Activated naive CD8-positive, alpha-beta T cell treated with anti-CD3 and anti-CD28 coated beads for 36 hours (primary cell): ENCODE measurements at places on chromosomes 12 and 14. TPM values are rescaled to one million over a fixed set of nuclear protein-coding genes. Genes with fewer than 3 reads are reported as not detected.
A peak's percentile ranks its signal among the peaks of the same experiment; 100 is the strongest.

DNA sequence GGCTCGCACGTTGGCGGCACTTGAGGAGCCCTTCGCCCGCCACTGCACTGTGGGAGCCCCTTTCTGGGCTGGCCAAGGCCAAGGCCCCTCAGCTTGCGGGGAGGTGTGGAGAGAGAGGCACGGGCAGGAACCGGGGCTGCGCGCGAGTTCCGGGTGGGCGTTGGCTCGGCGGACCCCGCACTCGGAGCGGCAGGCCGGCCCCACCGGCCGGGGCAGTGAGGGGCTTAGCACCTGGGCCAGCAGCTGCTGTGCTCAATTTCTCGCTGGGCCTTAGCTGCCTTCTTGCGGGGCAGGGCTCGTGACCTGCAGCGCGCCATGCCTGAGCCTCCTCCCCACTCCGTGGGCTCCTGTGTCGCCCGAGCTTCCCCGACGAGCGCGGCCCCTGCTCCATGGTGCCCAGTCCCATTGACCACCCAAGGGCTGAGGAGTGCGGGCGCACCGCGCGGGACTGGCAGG is 71.6 kb upstream of the CNTN1 start:
- no peak for DNase-seq

SLC7A8 gene
- 2.8 TPM for total RNA-seq

CABP1 gene
- total RNA-seq, result 2.0 TPM

GRCh38 chr14:59998564-59998963 is 78.6 kb downstream of the LRRC9 start:
- DNase-seq, result no peak

- DNase-seq, result no peak
These were observed 205.9 kb downstream of the KIF21A start for GRCh38 chr12:39237004-39237403.

FOXM1 gene
- 80.5 TPM for total RNA-seq

DNA sequence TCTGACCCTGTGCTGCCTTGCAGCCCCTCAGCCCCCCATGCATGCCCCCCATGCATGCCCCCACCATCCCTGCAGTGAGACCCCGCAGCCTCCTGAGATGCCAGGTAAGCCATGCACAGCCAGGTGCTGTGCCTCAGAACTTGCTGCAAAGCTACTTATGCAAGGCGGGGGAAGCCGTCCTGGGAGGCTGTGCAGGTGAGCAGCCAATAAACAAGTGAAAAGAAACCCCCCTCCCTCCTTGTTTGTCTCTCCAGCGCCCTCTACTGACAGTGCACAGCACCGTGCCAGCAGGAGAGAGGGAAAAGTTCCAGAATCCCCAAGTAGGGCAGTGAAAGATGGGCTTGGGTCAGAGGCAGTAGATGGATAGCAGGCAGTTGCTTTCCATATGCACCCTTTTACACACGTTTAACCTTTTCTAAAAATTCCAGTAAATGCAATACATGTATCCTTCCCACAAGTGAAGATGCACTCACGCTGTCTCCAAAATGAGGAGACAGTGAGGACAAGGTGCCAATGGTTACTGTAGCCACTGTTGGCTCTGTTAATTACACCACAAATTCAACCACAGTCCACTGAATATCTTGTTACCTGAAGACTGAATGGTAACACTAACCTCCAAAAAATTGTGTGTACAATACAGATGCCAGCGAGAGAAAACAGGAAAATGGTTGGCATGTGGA is 18.0 kb downstream of the TNFAIP2 start:
- peak; percentile 30 for DNase-seq

GRCh38 chr12:130339951-130340350 is 2.3 kb downstream of the PIWIL1 start:
- no peak for DNase-seq

KCNH3 gene
- 10.9 TPM for total RNA-seq

FAM90A1 gene
- 0.41 TPM for total RNA-seq

TMEM121 gene
- 16.8 TPM for total RNA-seq

DNA sequence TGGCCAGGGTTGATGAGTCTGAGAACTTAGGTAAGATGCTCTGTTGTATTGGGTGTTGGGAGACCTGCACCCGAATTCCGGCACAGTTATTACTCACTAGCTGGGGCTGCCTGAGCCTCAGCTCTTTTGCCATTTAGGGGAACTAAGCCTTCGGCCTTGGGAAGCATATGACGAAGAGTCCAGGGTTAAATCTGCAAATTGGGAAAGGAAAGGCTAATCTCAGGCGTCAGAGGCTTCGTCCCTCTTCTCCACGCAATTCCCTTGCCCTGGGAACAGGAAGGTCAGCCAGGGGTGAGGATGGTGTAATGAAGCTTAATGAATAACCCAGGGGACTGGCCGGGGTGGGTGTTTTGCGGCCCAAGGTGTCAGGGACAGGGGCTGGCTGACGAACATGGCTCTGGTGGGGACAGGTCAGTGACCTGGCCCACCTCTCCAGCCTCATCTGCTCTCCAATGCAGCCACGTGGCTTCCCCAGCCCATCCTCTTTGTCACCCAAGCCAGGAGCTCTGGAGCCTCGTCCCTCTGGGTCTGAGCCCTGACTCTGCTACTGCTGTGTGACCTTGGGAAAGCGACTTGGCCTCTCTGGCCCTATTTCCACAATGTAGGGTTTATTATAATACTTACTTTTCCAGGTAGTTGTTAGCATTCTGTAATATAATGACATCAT is 3.8 kb upstream of the SDSL start:
- DNase-seq, result no peak

GRCh38 chr12:68317047-68317667 is 15.0 kb downstream of the MDM1 start:
- DNase-seq, result no peak

STON2 gene
- total RNA-seq, result 0.37 TPM

DNA sequence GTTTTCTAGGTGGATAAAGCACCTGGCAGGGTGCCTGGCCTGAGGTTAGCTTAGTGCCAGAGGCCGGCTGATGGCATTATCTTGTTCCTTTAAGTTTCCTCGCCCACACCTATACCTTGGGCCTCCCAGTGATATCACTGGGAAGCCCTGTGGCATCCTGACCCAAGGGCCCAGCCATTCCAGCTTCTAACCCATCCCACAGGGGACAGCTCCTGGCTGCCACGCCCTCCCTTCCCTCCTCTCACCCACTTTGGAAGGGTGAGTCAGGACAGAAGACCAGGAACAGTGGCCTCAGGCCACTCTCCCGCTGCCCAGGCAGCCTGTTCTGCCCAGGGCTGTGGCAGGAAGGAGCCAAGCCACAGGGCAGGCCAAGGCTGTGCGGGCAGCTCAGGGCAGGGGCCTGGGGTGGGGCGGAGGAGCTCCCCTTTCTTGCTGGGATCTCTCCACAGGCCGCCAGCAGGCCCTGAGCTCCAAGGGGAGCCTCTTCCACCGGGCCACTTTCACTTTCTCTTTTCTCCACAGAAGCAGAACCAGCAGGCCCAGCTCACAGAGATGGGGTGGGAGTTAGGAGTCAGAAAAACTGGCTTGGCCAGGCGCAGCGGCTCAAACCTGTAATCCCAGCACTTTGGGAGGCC is 75.1 kb downstream of the IRF2BPL start:
- peak; percentile 54 for DNase-seq

DNA sequence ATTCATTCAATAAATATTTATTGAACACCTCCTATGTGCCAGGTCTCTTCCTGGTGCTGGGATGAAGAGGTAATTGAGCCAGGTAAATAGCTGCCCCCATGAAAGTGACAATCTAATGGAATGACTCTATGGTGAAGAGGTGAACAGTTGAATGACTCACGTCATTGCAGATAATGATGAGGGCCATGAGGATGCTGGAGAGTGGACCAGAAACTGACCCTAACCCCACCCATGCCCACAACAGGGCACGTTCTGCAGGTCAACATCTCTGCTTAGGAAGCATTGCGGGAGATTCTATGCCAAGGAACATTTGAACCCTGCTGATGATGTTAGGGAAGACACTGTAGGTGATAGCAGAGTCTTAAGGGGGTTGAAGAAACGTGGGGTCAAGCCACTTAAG is 788.9 kb upstream of the TBX3 start:
- DNase-seq, result no peak

DNA sequence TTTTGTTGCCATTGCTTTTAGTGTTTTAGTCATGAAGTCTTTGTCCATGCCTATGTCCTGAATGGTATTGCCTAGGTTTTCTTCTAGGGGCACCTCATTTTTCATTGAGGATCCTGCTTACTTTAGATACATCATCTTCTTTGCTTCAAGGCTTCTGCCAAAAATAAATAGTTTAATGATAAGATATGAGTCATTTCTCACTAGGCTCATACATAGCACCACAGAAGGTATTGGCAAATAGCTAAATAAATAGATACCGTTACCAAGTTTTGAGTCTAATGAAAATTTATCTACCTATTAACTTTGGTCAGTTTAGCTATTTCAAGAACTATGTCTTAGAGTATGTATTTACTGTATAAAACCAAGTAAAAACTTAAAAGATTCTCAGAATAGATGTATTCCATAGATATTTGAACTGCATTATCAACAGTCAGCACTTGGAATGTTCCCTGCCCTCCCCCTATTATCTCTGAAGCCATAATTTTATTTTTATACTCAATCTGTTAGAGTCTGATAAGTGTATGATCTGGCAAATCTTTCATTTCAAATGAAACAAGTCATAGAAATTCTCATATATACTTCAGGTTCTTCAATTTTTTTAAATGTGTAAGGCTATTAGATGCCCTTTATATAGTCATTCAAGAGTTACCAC is 310.2 kb downstream of the CCDC91 start:
- no peak for DNase-seq

BTBD7 gene
- 14.9 TPM for total RNA-seq

DNA sequence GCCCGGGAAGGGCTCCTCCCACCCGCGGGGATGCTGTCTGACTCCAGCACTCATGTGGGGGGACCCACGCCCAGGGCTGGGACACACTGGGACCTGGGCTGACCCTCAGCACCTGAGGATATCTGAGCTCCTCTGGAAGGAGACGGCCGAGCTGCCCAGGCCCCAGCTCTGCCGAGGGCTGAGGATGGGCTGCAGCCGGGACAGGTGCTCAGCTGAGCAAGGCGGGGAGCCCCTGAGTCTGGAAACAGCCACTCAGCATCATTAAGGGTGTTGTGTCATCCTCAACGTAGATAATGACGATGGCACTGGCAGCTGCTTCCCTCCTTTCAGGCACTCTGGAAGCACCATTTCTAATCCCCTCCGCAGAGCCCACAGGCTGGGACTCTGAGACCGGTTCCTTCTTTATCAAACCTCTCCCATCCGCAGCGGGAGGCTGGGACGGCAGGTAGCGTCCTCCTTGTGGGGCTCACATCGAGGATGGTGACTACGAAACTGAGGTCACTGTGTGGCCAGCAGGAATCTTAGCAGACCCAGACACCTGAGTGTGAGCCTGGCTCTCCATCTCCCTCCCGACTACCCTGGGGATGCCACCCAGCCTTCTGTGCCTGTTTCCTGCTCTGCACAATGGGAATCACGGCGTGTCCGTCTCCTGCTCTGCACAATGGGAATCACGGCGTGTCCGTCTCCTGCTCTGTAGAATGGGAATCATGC is 26.7 kb upstream of the SFSWAP start:
- DNase-seq, result no peak

AQP6 gene
- total RNA-seq, result not detected

GRCh38 chr14:94681300-94682060 is 69.3 kb downstream of the SERPINA3 start:
- DNase-seq, result no peak

DNA sequence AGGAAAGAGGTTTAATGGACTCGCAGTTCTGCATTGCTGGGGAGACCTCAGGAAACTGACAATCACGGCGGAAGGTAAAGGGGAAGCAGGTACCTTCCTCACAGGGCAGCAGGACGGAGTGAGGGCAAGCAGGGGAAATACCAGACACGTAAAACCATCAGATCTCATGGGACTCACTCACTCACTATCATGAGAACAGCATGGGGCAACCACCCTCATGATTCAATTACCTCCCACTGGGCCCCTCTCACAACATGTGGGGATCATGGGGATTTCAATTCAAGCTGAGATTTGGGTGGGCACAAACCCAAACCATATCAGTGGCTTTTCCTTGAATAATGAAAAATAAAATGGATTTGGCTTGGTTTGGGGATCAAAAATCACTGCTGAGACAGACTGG is 380.5 kb downstream of the VRK1 start:
- DNase-seq, result no peak

XPOT gene
- total RNA-seq, result 194 TPM

GRCh38 chr12:76455582-76456345 is 103.8 kb downstream of the OSBPL8 start:
- DNase-seq, result peak; percentile 11

IAPP gene
- not detected for total RNA-seq

DNA sequence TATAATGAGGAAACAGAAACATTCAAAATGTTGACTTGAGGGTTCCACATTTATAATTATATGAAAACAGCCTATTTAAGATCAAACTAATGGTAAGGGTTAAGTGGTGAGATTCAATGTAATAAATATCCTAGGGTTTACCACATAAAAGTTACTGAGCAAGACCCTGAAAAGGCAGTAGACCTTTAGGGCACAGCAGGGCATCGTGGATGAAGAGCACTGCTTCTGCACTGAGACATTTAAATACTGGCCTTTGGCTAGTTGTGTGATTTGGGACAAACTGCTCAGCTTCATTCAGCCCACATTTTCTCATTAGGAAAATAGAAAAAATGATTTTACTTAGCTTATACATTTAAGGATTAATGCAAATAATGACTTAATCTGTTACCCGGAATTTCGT is 42.0 kb downstream of the CNTN1 start:
- no peak for DNase-seq

DNA sequence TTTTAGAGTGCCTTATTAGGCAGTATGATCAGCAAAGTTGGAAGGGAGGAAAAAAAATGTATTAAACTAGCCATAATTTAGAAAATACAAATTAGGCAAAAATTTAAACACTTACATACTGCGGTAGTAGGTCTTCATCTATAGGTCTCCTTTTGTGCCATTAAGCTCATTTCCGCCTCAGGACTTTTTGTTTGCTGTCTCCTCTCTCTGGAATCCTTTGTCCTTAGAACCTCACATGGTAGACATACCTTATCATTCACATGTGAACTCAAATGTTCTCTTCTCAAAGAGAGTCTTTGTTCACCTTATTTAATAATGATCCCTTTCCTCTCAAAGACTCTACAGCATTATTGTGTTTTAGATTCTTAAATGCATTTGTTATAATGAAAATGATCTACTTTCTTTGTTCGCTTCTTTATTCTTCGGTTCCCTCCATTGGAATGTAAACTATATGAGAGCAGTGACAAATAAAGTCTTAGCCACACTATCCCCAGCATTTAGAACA is 14.7 kb downstream of the FANCM start:
- DNase-seq, result no peak

- DNase-seq, result no peak
These were observed 161.9 kb upstream of the RASSF8 start for GRCh38 chr12:25796523-25797000.

PIWIL1 gene
- not detected for total RNA-seq

- DNase-seq, result no peak
These were observed 194.6 kb upstream of the KRR1 start for GRCh38 chr12:75705749-75706711.
